ENCODE measurements at places on chromosomes 2 and 18.

GRCh38 chr18:3839581-3839981 lies 389.6 kb downstream of the TGIF1 start:
- no peak for DNase-seq

DNA sequence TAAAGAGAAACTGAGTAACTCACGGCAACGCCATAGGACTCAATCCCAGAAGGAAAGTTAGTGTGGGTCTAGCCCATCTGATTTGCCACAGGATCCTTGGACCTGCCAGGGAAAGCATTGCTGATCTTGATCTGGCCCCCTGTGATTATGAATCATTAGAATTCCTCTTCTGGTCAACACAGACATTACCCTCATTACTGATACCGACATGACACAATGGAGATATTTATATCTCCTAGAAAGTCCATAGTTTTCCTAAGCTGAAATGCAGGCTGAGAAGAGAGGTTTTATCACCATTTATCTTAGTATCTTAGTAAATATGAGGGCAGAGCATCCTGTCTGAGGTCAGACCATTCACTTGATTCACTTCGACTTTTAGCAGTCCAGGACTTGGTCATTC lies 75.5 kb upstream of the CCDC68 start:
- no peak for DNase-seq

- no peak for DNase-seq
These were observed 543.0 kb upstream of the TNP1 start for GRCh38 chr2:217402761-217403383.

- DNase-seq = no peak
These were observed 255.2 kb downstream of the LPIN1 start for GRCh38 chr2:12001621-12002020.

DNA sequence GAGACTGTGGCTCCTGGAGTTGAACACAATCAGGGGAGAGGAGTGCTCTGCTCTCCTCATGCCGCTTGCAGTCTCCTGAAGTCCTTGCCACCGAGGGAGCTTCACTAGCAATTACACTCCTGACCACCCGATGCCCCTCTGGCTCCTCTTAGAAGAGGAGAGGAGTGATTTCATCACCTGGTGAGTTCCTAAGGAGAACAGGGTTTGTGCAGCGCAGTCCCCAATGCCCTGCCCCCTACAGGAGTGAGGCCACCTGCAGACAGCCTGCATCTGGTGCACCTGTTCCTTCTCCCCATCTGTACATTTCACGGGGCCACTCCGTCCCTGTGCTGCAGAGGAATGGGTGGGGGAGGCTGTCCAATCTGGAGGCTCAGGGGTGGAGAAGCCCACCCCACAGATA lies 267.2 kb downstream of the HRH4 start:
- no peak for DNase-seq

DNA sequence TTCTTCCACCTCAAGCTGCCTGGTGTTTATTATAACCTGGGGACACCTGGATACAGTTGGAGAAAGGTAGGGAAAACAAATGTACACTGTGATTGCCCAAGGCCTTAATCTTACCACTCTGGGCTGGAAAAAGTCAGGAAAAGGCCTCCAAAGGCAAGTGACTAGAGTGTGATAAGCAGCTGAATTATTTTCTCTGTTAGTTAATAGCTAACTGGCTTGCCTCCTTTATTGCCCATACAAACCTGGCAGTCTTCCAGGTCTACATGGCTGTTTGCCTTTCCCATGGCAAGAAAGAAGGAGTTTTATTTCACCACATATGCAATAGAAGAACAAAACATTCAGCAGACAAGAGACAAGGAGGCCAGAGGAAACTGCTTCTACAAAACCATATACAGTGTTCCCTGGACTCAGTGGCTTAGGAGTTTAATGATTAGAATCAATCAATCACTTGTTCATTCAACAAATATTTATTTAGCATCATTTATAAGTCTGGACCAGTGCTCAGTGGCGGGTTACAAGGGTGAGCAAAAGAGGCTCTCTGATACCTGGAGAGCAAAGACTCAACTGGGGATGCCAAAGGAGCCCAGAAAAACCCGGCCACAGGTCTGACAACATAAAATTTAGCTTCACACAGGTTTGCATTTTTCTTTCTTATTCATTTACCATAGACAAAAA lies 27.5 kb upstream of the SUCLG1 start:
- DNase-seq = peak; percentile 47

- DNase-seq = no peak
These were observed 7.9 kb downstream of the SLC3A1 start for GRCh38 chr2:44283116-44283666.

- no peak for DNase-seq
These were observed 492.2 kb upstream of the CDH2 start for GRCh38 chr18:28669165-28669564.

- DNase-seq = no peak
These were observed 237.4 kb downstream of the LPIN1 start for GRCh38 chr2:11983870-11984269.

DNA sequence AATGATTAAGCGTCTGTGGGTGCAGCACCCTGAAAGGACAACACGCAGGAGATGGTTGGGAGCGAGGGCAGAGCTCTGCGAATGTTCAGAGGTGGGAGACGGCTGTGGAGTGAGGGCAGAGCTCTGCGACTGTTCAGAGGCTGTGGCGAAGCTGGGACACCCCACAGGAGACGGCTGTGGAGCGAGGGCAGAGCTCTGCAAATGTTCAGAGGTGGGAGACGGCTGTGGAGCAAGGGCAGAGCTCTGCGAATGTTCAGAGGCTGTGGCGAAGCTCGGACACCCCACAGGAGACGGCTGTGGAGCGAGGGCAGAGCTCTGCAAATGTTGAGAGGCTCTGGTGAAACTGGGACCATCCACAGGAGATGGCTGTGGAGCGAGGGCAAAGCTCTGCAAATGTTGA lies 40.0 kb upstream of the SNTG2 start:
- DNase-seq = no peak

DNA sequence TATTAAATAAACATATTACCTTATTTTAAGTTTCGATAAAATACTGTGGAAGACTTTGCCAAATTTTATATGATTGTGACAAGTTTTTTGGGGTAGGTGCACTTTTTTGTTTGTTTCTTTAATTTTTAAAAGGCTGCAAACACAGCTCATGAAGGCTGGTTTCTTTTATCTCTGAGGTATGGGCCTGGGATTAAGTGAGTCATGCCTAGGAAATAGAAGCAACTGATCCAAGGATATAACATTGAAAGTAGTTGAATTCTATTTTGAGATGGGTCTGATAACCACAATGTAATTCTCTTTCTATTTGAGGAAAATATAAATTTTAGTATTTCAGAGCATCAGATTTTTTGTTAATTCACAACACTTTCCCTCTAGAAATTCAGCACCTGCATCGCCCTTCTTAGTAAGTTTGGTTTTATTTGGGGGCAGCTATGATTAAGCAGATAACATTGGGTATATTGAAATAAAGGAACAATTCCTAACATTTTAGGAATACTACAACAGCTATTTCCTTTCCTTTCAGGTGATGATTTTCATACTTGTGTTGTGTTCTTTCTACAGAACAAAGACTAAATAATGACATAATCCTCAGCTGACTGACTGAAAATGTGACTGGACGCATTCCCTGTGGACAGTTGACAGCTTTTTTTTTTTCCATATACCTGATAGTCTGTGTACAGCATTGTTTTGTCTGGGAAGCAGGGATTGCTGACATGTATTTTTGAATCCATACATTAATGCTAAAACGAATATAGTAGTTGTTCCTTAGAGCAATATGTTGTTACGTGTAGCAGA lies 16.8 kb downstream of the RBM45 start:
- peak; percentile 6 for DNase-seq

DNA sequence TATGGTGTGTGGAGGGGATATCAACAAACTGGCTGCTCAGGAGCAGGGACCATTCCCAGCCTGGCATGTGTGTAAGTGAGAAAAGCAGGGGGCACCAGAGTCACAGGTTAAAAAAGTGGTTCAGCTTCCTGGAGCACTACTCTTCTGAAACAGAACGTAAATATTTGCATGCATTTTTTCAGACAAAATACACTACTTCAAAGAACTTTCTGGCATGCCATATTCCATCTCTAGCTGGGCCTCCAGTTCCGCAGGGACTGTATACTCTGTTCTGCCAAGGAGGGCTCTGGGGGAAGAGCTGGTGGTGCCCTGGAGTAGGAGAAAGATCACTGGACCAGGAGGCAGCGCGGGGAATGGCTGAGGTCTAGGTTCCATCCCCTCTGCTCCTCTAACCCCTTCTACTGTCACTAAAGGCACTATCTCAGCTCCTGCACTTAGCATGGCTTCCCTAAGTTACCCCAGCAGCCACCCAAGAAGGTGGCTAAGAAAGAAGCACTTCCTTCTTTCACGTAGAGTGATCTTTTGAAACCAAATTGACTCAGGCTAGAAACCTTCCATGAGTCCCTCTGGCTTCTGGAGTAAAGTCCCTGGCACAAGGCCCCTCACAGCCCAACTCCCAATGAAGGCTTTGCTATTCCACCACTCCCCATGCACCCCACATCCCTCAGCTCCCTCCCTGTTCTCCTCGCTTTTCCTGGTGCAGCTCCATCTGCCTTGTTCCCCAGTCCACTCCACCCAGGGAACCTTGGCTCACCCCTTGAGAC lies 57.6 kb upstream of the CABLES1 start:
- no peak for DNase-seq

GRCh38 chr2:229407170-229407569 lies 136.1 kb upstream of the PID1 start:
- peak; percentile 99 for DNase-seq

GRCh38 chr2:164934401-164935117 lies 20.8 kb downstream of the SLC38A11 start:
- no peak for DNase-seq

DNA sequence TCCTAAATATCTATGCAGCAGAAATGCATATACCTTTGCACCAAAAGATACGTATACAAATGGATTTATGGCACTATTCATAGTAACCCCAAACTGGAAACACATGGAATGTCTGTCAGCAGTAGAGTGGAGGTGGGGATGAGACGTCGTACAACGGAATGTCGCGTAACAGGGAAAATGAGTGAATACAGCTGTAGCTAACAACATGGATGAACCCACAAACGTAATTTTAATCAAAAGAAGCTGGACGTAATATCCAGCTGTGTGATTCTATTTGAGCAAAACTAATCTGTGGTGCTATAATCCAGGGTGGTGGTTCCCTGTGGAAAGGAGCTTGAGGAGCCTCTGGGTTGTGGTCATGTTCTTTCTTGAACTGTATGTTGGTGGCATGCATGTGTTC lies 89.9 kb downstream of the MTA3 start:
- no peak for DNase-seq

DNA sequence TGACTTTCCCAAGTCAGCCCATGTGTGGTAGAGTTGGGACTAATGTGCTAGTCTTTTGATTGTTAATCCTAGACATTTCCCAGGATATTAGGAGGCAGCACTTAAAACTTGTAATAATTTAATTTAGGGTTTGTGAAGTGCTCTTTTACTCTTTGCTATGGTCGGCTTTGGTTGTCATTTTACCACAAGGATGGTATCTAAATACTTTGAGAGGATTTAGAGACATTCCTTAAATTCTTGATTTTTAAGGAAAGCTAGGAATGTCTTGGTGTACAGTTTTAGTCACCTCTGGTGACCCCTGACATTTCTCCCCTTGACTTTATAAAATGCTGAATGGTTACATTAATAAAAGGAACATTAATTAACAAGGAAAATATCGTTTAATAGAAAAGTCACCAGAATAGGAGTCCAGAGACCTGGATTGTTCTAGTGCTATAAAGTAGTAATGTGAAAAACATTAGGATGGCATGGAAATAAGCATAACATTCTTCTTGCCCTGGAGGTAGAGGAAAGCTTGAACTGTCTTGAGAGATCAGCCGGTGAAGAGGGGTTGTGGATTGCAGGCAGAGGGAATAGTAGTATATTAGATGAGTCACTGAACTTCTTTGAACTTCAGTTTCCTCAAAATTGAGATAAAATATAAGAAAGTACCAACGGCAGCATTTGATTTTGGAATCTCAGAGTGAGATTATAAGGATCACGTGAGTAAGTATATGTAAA lies 209.2 kb downstream of the MCFD2 start:
- DNase-seq = peak; percentile 51

- DNase-seq = no peak
These were observed 13.4 kb upstream of the RBMS1 start for GRCh38 chr2:160507046-160507407.

- peak; percentile 52 for DNase-seq
These were observed 104.2 kb upstream of the NEUROD1 start for GRCh38 chr2:181784556-181784955.

DNA sequence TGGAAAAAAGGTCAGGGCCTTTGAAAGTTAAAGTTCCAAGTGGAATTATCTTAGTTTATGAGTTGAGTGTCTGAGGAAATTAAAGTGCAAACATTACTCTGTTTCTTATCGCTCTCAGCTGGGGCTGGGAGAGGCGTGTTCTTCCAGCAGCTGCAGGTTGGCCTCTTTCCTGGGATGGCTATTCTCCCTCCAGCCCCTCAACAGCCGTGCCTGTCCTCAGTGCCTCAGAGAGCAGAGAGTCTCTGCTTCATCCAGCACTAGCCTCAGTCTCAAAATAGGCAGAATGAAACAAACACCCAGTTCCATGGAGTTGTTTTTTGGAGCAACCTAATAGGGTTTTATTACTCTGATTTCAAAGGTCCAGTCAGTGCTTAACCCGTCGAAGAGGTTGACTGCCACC lies 298.1 kb downstream of the GALR1 start:
- no peak for DNase-seq

Data from choroid plexus epithelial cell (primary cell).